Fibroblast of lung (primary cell): ENCODE measurements at places on chromosomes 3 and 15. TPM values are rescaled to one million over a fixed set of nuclear protein-coding genes. Genes with fewer than 3 reads are reported as not detected.

CACNA2D2 gene
- total RNA-seq = under 0.01 TPM in 1 of 2 replicates, not detected in the other

GOLGA8H gene
- total RNA-seq = under 0.01 and 0.50 TPM in 2 replicates

CHRM5 gene
- total RNA-seq = not detected in 2 replicates

- H3K36me3 ChIP-seq = no peaks in the 10 kb centered on the region
- peaks cover 12% of the 10 kb centered on the region for H3K4me1 ChIP-seq
- H3K27ac ChIP-seq = peak overlapping the region; percentile 58
- peak; percentile 86 for DNase-seq
Measured at GRCh38 chr3:110815008-110815583, 256.5 kb upstream of the NECTIN3 start.

DNA sequence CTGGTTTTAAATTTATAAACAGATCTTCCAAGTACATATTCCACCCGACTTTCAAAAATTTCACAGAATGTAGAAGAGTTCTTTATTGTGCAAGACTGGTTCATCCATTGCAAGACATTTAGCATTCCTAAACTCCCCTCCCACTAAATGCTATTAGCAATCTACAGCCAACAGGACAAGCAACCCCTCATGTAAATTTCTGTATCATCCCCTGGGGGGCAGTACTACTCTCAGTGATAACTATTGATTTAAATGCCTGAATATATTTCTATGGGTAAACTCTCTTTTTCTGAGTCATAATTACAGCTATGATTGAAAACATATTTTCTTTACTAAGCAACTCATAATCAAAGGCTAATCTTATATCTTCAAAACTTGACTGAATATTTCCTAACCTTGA lies 10.7 kb upstream of the SLC15A2 start:
- H3K27me3 ChIP-seq = no peaks in the 10 kb centered on the region
- no peak overlapping the region for H3K4me3 ChIP-seq
- H3K36me3 ChIP-seq = no peaks in the 10 kb centered on the region
- no peaks in the 10 kb centered on the region for H3K4me1 ChIP-seq
- DNase-seq = peak; percentile 18

GRCh38 chr3:151276687-151277042 lies 1.7 kb downstream of the P2RY14 start:
- H3K27ac ChIP-seq = no peak overlapping the region
- no peaks in the 10 kb centered on the region for H3K4me1 ChIP-seq
- H3K27me3 ChIP-seq = no peaks in the 10 kb centered on the region
- H3K4me3 ChIP-seq = no peak overlapping the region
- DNase-seq = no peak

GRCh38 chr15:66946578-66947164 lies 118.7 kb upstream of the SMAD3 start:
- no peak overlapping the region for H3K4me3 ChIP-seq
- H3K4me1 ChIP-seq = peaks cover 4% of the 10 kb centered on the region
